ENCODE measurements at places on chromosomes 3 and 15. TPM values are rescaled to one million over a fixed set of nuclear protein-coding genes. Genes with fewer than 3 reads are reported as not detected.
A peak's percentile ranks its signal among the peaks of the same experiment; 100 is the strongest.

Gene CHRM5
- total RNA-seq = not detected

- DNase-seq = no peak
These were observed 715.2 kb downstream of the GRM7 start for GRCh38 chr3:7576071-7576470.

- no peak for DNase-seq
These were observed 17.9 kb downstream of the DNAH1 start for GRCh38 chr3:52333869-52334557.

- no peak for DNase-seq
These were observed 6.1 kb upstream of the USP8 start for GRCh38 chr15:50418041-50418583.

DNA sequence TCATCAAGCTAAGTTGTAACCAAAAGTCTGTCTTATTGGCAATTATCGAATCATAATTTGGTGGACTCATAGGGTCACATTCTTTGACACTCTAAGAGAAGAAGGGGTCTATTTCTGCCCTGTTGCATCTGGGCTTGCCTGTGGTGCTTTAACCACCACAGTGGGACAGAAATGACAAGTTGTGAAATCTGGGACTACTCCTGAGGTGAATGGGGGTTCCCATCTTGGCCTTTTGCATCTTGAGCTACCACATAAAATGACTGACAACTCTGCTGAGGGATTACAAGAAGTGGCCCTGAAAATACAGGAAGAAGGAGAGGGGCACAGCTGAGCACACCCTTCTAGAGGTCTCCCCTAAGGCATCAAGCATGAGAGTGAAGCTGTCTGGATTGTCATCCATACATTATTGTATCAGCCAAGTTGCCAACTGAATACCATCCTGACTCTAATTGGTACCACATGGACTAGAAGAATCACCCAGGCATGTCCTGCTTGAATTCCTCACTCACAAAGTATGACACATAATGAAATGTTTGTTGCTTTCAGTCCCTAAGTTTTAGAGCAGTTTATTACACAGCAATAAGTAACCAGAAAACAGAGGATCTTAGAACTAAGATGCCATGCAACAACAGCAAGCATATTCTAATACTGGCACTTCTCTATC lies 306.5 kb downstream of the ROBO1 start:
- no peak for DNase-seq

DNA sequence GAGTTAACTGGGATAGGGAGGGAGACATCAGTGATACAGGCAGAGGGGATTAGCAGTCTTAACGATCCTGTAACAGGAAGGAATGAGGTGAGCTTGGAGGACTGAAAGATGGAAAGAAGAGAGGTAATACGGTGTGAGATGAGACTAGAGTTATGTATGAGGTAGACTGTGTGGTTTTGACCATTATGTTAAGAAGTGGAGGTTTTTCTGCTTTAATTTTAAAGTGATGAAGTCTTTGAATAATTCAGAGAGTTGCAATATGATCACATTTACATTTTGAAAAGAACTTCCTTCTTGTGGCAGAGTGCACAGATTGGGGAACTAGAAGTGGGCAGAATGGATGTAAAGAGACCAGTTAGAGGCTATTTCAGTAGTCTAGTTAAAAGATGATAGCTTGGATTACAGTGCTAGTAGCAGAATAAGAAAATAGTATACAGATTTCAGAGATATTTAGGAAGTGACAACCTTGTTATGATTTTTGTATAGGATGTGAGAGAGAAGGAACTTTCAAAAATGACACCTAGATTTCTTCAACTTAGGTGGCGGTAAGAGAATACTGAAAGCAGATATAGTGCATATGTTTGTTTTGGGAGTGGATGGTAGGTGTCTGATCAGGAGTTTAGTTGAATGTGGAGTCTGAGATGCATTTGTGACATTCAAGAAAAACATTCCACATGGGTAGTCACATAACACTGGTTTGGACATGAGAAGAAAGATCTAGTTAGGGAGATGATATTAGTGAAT lies 40.5 kb downstream of the STT3B start:
- no peak for DNase-seq

DNA sequence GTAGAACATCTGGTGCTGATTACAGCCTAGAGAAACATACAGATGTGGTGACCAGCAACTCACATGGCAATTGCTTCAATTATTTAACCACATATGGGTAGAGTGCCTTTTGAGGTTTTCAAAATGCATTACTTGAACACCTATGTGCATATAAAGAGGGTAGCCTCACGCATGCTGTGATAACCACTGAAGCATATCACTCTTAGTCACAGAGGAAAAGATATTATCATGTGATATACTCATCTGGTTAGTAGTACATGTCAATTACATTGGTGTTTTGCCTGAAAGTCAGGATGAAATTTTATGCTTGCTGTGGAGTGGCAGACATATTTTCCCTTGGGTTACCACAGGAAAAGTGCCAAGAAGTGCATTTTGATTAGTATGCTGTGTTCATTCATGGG lies 459.3 kb upstream of the AGTR1 start:
- no peak for DNase-seq

GRCh38 chr15:92097474-92098178 lies 244.1 kb downstream of the SLCO3A1 start:
- DNase-seq = no peak

DNA sequence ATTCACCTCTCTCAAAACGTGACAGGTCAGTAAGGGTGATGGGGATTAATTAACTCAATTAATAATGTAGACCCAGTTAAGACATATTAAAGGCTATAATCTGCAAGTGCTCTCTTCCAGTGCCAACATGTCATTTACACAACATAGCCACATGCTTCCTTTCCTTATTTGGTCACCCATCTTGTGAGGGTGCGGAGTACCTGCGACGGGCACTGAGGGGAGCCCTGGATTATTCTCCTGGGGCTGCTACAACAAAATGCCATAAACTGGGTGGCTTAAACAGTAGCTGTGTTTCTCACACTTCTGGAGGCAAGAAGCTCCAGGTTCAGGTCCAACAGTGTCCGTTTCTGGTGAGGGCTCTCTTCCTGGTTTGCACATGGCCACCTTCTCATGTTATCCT lies 157.4 kb upstream of the LRTM1 start:
- DNase-seq = no peak

DNA sequence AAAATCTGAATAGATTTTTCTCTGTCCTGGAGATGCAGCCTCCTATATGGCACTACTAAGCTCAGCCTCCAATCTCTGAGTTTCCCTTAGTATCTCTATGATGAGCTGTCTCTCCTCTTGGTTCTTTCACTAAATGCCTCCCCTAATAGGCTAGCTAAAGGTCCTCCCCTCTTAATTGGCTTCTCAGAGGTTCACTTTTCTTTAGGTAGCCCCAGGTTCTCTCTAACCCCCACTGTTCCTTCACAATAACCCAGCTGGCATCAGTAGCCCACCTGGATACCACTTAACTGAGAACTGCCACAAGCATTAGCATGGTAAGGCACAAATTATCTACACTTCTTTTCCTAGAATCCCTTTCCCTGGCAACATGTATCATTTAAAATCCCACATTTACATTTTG lies 523.2 kb downstream of the IGSF11 start:
- no peak for DNase-seq

DNA sequence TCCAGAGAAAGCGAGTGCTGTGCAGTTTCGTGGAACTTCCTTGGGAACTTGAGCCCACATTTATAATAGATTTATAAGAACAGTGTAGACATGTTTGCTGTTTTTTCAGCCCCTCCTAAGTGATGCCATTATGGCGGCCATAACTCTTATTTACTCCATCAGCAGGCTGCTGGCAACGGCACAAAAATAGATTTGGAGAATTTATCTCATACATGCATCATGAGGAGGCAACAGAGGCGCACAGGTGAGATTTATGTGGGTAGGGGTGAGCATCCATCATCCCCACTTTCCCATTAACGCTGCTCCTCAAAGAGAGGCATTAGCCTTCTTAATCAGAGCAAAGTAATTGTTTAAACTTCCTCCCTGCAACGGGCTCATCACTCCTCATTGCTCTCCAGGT lies 182.5 kb downstream of the RAB11A start:
- no peak for DNase-seq

DNA sequence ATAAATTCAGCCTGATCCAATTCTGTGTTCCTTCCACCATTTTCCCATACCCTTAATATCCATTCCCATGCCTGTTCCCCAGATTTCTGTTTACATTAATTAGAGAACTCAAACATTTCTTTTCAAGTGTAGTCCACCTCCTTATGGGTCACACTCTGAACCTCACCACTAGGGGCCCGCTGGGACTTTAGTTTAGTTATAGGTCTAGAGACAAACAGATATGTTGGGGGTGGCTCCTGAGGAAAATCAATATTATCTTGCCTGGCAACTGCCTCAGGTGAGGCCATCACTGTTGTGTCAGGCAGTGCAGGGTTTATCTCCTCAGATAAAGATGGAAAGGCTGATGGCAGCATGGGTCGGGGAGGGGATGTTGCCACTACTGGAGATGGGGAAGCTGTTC lies 72.8 kb downstream of the CLDN1 start:
- no peak for DNase-seq

- DNase-seq = peak; percentile 35
These were observed 16.4 kb downstream of the CHST13 start for GRCh38 chr3:126540342-126540849.

DNA sequence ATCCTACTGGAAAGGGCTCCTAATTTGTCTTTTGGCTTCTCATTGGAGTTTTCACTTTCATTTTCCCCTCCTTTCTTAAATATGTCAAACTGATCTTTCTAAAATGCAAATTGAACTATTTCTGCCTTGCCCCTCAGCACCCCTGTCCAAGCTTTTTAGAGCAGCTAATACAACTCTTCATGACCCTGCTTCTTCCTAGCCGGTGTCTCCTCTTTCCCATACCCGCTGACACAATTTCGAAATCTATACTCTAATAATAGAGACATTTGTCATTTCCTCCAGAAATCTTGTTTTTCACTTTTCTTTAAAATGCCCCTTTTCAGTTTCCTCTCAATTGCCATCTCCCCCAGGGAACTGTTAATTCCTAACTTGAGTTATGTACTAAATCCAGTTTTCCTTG lies 2.9 kb upstream of the EPHA3 start:
- no peak for DNase-seq

DNA sequence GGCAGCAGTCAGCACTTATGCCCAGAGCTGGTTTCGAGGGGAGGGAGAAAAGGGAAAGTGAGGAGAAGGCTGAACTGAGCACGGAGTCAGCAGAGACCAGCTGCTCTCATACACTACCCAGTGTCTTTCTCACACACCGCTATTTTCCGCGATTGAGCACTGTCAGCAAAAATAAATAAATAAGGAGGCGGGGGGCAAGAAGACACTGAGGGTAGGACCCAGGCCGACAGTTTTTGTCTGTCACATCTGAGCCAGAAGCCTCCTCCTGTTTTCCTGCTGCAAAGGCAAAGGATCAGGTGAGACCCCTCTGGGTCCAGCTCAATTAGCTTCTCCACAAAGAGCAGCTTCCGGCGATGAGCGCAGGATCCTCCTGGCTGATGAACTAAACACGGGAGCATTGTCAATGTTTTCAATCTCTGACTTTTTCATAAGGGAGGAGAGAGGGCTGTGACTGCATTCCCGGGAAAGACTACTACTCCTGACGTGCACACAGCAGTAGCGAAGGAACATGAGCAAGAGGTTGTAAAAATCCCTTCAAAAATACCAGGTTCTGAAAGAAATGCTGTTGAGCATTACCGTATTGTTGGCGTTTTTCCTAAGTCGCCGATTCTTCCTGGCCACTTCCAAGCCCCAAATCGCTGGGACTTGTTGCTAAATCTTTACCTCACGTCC lies 1.3 kb downstream of the FRMD5 start:
- DNase-seq = no peak
